Activated T-helper 1 cell treated with anti-CD3 and anti-CD28 coated beads, Interleukin-2, amount 50 U/mL, for 16 hours (primary cell): ENCODE measurements at places on chromosomes 13 and 19.
A peak's percentile ranks its signal among the peaks of the same experiment; 100 is the strongest.

DNA sequence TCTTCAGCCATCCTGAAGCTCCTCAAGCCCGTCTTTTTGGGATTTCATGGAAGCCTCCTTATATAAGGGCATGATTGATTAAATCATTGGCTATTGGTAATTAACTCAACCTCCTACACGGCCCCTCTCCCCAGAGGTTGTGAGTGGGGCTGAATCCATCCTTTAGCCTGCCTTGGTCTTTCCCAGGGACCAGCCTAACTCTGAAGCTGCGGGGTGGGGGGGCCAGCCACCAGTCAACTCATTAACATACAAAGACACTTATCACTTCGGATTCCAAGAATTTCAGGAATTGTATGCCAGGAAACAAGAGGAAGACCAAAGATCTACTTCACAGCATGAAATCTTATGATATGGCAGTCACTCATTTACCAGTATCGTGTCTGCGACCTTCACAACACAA is 9.9 kb downstream of the COL4A1 start:
- no peak for DNase-seq

GRCh38 chr19:41753159-41753558 is 2.2 kb upstream of the CEACAM6 start:
- peak; percentile 64 for DNase-seq

- no peak for DNase-seq
Observed at GRCh38 chr13:51308781-51309180, 30.7 kb upstream of the SERPINE3 start.

- DNase-seq: peak; percentile 98
Observed at GRCh38 chr19:48321622-48322591, 3.4 kb upstream of the EMP3 start.

DNA sequence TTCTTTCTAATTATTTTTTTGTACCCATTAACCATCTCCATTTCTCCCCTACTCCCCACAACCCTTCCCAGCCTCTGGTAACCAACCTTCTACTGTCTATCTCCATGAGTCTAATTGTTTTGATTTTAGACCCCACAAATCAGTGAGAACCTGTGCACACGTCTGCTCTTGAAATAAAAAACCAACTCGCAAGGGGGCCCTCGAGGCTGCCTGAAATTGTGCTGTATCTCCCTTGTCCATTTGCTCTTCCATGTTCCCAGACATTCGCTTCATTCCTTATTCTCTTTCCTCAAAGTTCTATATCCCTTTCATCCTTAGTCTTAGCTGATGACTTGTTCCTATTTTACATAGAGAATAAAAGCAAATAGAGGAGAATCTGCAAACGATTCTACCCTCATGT is 95.0 kb downstream of the GPC5 start:
- no peak for DNase-seq

DNA sequence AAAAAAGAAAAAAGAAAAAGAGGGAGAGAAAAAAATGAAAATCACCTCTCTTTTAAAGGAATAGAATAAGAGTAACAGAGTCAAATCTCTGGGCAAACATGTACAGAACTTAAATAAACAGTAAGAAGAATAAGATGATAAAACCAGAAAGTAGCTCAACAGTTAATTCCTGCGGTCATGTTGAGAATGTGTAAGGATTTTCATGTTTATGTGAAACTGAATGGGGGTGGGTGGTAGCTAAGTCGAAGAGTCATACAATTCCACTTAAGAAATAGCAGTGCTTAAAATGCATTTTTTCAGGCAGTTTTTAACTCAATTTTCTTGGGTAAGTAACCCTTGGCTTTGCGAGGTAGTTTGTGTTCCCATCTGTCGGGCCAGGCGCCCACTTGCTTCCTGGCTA is 60.9 kb downstream of the PEX11G start:
- DNase-seq: no peak

DNA sequence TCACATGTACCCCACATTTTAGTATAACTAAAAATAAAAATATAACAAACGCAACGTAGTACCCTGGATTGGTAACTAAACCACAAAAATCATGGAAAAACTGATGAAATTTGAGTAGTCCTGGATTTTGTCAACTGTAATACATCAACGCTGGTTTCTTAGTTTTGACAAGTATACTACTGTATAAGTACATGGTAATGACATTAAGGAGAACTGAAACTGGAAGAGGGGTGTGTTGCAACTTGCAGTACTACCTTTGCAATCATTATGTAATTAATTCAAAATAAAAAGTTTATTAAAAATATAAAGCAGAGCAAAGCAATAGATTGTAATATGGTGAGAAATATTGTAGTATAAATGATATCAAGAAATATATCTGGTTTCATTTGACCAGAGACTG is 1158.0 kb upstream of the SPRY2 start:
- DNase-seq: no peak

DNA sequence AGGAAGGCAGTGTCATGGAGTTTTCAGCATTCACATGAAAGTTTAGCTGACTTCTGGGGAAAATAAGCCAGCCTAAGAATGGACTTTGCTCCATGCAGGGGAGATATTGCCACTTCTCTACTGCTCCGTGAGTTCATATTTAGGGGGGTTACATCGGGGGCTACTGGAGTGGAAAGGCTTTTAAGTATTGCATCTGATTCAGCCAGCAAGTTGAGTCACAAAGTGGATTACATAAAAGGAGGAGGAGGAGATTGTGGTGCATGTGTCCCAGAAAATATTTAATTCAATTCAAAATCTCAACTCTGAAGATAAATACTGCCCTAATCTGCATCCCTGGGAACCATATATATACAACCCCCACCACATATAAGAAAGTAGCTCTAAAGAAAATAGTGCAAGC is 617.2 kb downstream of the DCT start:
- no peak for DNase-seq

DNA sequence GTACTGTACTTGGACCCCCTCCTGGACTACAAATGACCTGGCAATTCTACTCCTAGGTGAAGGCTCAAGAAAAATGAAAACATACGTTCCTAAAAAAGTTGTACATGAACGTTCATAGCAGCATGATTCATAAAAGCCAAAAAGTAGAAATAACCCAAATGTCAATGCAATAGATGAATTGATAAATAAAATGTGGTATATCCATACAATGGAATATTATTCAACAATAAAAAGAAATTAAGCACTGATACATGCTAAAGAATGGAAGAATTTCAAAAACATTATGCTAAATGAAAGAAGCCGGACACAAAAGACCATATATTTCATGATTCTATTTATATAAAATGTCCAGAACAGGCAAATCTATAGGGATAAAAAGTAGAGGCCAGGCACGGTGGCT is 9.5 kb downstream of the ZNF432 start:
- DNase-seq: no peak

GRCh38 chr19:7145494-7145893 is 76.0 kb downstream of the ZNF557 start:
- DNase-seq: no peak

GRCh38 chr13:108325863-108326262 is 56.3 kb downstream of the TNFSF13B start:
- DNase-seq: no peak

GRCh38 chr19:1025960-1026782 is at the start of gene CNN2:
Gene CNN2, plus strand, starts transcription at chr19:1026608. Its CDS starts 54 bp downstream, at chr19:1026662.
- DNase-seq: no peak

- no peak for DNase-seq
Observed at GRCh38 chr19:13119627-13120026, 1.6 kb downstream of the NACC1 start.

- DNase-seq: no peak
Observed at GRCh38 chr19:20969498-20969897, 46.4 kb downstream of the ZNF85 start.

DNA sequence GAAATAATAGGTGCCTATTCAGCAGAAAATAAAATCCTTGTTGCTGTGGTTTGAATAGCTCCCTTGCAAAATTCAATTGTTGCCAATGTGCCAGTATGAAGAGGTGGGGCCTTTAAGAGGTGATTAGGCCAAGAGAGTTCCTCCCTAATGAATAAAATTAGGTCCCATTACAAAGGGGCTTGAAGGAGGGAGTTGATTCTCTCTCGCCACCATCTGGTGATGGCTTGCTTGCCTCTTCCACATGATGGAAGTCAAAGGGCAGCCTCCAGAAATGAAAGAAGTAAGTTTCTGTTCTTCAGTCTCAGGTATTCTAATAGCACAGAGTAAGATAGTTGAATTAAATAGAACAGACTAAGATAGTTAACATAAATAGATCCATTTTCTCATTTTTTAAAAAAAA is 3.0 kb upstream of the EEF1AKMT1 start:
- no peak for DNase-seq

GRCh38 chr13:111954661-111955411 is 112.1 kb upstream of the SOX1 start:
- DNase-seq: no peak

- DNase-seq: no peak
Observed at GRCh38 chr13:110338441-110339101, 31.5 kb downstream of the COL4A2 start.

DNA sequence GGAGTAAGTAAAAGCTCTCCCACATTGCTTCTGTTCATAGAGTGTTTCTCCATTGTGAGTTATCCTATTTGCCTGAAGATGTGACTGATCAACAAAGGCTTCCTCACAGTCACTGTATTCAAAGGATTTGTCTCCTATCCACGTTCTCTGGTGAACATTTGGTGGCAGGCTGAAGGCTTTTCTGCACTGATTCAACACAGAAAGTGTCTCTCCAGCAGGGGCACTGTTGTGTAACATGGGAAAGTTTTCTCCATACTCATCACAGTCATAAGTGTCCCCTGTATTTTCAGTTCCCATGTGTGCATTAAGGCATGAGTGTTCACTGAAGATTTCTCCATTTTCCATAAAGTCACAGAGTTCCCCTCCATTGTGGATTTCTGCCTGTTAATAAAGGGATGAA is 17.6 kb downstream of the ZNF121 start:
- no peak for DNase-seq

DNA sequence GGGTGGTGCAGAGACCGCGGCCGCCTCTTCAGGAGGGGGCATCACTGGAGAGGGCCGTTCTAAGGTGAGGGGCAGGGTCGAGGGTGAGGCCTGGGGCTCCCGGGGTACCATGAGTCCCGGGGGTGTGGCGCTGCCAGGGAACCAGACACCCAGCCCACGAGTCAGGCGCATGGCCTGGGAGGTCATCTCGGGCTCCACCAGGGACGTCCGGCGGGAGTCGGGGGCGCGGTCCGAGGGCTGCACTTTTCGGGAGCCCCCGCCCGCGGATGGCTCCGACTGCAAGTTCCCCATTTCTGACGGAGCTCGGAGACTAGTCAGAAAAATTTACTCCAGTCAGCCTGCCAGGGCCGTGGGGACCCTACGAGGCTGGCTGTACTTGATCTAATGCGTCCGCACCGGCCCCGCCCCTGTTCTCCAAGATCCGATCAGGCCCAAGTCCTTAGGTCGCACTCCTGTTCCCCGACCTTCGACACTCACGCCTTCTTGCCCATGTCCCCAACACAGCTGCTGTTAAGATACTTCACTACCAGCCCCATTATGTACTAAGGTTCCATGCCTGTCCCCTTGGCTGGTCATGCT is 774 bp downstream of the GGN start:
- no peak for DNase-seq

- DNase-seq: no peak
Observed at GRCh38 chr13:75308222-75308621, 173.7 kb downstream of the TBC1D4 start.

- no peak for DNase-seq
Observed at GRCh38 chr19:5121266-5122120, 152.6 kb downstream of the KDM4B start.

DNA sequence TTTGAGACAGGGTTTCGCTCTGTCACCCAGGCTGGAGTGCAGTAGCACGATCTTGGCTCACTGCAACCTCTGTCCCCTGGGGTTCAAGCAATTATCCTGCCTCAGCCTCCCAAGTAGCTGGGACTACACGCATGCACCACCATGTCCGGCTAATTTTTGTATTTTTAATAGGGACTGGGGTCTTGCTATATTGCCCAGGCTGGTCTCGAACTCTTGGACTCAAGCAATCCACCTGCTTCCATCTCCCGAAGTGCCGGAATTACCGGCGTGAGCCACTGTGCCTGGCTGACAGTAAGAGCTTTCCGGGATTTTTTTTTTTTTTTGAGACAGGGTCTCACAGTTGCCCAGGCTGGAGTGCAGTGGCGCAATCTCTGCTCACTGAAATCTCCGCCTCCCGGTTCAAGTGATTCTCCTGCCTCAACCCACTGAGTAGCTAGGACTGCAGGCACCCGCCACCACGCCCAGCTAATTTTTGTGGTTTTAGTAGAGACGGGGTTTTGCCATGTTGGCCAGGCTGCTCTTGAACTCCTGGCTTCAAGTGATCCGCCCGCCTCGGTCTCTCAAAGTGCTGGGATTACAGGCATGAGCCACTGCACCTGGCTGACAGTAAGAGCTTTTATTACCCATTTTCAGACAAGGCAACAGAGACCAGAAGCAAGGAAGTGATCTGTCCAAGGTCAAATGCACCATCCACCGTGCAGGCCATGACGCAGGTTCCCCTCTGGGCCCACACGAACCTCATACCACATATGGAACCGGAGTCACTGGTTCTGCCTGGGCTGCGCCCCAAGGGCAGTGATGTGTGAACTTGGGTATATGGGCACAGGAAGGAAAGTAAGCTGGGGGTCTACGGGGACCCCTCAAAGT is 21.0 kb downstream of the RFX1 start:
- DNase-seq: no peak
